NCI-H748 treated with DMSO at 0.1 percent for 48 hours (cell line): ENCODE measurements at places on chromosomes 7 and 10.
A peak's percentile ranks its signal among the peaks of the same experiment; 100 is the strongest.

GRCh38 chr7:48280100-48280499 lies 108.8 kb downstream of the ABCA13 start:
- DNase-seq, result no peak

- DNase-seq, result no peak
Measured at GRCh38 chr7:144508702-144509101, 105.2 kb upstream of the NOBOX start.

DNA sequence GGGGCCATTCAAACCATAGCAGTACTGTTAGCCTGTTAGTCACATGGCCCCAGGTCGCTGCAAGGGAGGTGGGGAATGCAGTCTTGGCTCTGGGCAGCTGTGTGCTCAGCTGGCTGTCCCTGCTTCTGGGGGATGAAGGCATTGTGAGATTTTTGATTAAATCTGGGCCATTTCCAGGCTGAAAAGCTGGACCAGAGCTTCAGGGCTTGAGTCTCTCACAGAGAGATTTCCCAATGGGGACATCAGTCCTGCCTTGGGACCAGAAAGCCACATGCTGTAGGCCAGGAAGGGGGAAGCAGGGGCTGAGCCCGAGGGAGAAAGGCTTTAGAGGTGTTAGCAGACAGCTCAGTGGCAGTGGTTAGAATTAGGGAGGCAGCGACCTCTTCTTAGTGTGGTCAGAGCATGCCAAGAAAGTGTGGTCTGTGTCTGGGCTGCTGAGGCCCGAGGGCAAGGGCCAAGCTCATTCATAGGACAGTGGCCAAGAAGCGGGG lies 33.6 kb downstream of the PALD1 start:
- no peak for DNase-seq

DNA sequence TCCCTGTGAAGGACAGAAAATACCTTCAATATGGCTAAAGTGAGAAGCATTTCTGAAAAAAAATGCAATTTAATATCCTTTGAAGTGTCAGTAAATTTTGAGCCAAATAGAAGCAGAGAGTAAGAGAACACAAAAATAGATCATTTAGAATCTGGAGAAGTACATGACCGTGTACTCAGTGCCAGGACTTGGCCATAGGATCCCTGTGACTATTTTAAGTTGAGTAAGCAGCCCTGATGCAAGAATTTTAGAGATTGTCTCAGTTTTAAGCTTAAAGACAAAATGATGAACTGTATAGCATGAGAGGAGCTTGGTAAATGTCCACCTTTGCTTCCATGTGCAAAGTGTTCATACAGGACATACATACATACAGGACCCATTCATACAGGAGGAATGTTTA lies 2.5 kb downstream of the PTER start:
- DNase-seq, result no peak

DNA sequence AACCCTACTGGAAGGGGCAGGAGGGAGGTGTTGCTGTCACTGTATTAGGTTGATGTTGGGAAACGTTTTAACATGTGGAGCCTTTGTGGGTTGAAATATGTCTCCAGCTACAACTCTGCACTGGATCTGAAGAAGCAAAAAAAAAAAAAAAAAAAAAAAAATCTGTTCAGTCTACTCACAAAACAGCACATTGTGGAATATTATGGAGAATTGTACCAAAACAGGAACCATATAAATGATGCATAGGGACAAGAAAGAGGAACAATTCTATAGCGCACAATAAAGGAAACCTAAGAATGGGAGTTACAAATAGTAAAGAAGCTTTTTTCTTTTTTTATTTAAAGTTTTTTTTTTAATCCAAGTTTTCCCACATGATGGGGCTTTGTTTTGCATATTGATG lies 63.8 kb downstream of the CCSER2 start:
- no peak for DNase-seq

DNA sequence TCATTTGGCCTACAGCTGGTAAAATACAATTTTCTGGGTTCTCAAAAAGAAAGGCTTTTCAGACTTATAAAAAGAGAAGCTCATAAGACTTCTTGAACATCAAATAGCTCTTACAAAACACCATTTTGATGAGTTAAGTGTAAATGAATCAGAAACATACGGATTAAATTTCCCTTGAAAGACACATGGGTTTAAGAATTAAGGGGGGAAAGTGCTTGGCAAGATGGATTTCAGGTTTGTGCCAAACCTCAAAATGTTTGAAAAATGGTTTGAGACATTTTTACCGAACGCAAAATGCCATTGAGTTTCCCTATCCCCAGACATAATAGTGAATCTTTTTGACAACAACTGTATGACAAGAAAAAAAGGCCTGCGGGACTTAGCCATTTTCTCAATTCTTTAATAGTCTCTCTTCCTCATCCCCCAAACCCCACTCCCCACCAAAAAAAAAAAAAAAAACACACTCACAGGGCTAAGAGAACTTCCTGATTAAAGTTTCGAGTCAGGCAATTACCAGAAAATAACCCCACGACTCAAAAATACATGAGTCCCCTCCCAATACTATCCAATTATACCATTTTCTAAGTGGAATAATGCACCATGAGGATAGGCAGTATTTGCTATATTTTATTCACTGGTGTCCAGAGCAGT lies 260.1 kb downstream of the TRIL start:
- DNase-seq, result no peak

DNA sequence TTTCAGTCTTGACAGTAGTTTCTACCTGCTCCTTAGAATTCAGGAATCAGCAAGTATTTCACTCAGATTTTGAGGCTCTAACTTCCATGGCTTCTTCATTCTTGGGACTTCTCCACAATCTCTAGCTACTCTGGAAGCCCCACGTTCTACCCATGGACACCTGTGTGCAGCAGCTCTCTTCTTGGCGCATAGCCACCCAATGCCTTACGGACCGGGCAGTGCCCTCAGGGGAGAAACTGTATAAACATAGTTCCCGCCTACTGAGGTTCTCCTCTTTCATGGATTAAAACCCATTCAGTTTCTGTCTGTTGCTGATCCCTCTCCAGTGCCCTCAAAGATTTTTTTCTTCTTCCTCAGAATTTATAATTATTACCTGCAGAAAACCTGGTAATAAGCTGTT lies 177.1 kb downstream of the SORCS1 start:
- no peak for DNase-seq

GRCh38 chr10:86798611-86799010 lies 42.2 kb downstream of the BMPR1A start:
- DNase-seq, result no peak

- DNase-seq, result peak; percentile 77
Measured at GRCh38 chr7:9201928-9202327, 768.5 kb downstream of the NXPH1 start.

GRCh38 chr7:25636871-25637283 lies 408.6 kb upstream of the NPVF start:
- DNase-seq, result no peak

GRCh38 chr7:147261693-147262092 lies 1145.1 kb downstream of the CNTNAP2 start:
- DNase-seq, result no peak

GRCh38 chr7:42932811-42933591 lies 825 bp downstream of the MRPL32 start:
- peak; percentile 4 for DNase-seq

DNA sequence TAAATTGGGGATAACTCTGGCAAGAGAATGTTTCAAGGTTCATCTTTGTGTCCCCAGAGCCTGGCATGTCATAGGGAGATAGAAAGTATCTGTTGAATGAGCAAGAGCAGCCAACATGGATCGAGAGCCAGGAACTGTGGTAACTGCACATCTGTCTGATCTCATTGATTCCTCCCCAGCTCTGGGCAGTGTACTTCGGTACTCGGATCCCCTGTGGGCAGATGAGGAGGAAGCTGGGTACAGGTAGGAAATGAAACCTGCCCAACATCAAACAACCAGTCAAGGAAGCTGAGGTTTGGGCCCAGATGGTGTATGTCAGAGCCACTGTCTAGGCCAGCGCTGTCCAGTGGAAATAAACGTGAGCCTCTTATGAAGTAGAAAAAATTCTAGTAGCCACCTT lies 76.4 kb downstream of the GRK5 start:
- no peak for DNase-seq

DNA sequence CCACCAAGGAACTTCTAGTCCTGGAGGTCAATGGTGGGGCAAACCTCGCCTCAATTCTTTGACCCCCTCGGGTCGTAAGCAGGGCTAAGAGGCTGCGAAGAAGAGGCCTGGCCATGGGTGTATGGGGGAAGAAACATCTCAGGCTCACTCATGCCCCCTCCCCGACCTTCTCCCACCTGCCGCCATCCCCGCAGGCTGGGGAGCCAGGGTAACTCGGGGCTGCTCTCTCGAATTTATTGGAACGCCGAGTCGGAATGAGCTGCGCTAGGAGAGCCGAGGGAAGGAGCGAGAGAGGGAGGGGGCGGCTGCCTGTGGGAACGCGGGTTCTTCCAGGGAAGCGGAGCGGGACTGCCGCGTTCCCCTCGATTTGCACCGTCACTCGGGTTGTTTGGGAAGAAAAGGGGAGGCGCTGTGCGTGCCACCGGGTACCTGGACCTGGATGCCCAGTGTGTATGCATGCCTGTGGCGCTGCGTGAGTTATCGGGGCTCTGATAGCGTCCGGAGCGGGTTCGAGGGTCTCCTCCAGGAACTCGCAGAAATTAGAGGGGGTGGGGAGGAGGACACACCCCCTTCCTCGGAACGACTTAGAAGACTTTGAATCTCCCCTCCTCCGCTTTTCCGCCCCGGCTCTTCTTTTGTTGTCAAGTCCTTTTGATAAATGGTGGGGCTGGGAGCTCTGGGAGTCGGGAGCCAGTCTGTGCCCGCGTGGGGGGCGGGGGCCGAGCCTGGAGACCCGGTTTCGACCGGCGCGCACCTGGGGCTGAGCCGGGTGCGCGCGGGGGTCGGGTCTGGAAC lies 1.8 kb upstream of the ZNF503 start:
- DNase-seq, result peak; percentile 25

- no peak for DNase-seq
Measured at GRCh38 chr10:98577578-98577977, 130.8 kb upstream of the HPS1 start.

DNA sequence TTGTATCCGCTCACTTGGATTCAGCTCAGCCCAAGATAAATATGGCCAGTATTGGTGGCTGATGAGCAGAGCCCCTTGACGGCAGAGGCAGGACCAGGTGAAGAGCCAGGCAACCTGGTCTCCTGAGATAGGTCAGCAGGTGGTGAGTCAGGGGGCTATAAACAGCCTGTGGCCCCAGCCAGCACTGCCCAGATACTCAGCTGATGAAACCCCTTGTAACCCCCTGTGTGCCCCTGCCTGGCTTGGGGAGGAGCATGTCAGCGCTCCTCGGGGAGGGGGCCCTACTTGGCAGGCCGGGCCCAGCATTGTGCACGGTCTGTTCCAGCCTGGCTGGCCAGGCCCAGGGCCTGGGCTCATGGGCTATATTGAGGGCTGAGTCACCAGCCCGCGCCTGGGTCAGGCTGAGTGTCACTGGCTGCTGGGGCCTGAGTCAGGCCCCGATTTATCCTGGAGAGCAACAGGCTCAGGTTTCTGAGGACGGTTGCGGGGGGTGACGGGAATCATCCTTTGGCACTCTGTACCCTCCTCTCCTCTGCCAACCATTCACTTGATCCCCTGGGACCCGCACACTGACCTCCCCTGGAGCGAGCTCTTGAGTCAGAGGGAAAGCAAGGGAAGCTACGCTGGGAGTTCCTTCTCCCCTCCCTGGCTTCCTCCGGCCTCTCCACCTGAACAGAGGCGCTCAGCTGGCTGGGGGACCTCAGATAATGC lies 2.8 kb upstream of the FLNC start:
- no peak for DNase-seq

- DNase-seq, result no peak
Measured at GRCh38 chr10:116026315-116026714, 246.7 kb downstream of the GFRA1 start.

DNA sequence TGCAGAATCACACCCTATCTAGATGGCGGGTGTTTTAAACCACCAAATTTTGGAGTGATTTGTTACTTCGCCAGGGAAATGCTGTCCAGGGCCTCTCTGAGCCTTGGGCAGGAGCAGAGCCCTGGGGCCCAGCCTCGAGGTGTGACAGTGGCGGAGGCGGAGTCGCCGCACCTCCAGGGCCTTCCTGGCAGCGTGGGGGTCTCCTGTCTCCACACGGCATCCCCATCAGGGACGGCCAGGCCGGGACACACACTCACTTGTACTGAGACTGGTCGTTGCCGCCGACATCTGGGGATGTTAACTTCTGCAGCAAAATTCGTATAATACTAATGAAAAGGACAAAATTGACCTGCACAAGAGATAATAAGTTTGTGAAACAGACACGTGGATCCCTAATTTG lies 110.7 kb downstream of the VIPR2 start:
- no peak for DNase-seq

- no peak for DNase-seq
Measured at GRCh38 chr10:25858076-25858475, 76.0 kb upstream of the MYO3A start.

GRCh38 chr10:123031124-123031523 lies 22.3 kb downstream of the ACADSB start:
- DNase-seq, result no peak

DNA sequence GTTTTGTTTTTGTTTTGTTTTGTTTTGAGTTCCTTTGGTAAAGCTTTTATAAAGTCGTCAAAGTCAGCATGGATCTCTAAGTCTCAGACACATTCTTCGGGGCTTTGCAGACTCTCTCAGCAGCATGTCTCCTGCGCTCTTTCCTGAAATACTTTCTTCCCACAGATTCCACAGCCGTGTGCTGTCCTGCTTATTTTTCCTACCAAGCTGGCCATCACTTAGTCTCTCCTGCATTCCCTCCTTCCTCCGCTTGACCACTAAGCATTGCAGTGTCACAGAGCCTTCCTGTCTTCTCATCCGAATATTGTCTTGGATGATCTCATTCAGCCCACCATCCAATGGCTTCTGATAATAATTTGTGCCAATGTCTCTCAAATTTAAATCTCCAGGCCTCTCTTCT lies 434.3 kb upstream of the C7orf33 start:
- no peak for DNase-seq

DNA sequence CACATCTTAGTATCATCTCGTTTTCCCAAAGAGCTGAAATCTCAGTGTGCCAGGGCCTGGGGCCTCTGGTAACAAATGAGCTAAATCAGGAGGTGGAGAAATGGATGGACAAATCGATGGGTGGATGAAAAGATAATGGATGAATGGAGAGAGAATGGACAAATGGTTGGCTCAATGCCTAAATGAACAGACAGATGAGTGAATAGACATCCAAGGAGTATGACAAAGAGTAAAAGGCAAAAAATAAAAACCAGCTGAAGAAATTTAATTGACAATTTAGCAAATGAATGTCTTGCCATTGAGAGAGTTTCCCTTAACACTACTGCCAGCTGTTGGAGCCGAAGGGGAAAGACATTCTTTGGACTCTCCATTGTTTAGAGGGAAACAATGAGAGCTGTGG lies 8.0 kb downstream of the SYCE1 start:
- DNase-seq, result no peak

DNA sequence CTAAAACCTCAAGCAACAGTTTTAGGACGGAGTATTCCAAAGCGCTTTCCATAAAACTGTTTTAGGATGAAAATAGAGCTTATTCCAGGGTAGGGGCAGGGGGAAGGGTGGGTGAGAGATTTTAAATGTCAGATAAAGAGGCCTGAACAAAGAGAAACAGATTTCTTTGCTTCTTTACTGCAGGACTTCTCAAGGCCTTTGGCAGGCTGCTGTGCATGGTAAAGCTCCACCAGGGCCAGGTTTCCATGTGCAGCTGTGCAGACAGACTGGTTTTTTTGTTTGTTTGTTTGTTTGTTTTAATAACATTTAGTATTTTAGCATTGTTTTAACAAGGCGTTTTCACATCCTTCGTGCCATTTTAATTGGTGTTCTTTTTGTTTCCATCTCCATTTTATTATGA lies 26.3 kb downstream of the HECW1 start:
- DNase-seq, result no peak

GRCh38 chr7:91264924-91265681 lies 870 bp downstream of the FZD1 start:
- DNase-seq, result peak; percentile 33

- DNase-seq, result no peak
Measured at GRCh38 chr10:17174626-17175025, 26.8 kb downstream of the TRDMT1 start.

GRCh38 chr7:87140271-87140748 lies 11.9 kb upstream of the DMTF1 start:
- no peak for DNase-seq
